Sigmoid colon (tissue), 7 donors: ENCODE measurements at places on chromosomes 7 and 10. TPM values are rescaled to one million over a fixed set of nuclear protein-coding genes. Genes with fewer than 3 reads are reported as not detected.

The NEUROD6 gene
- not detected for total RNA-seq

The PTN gene
- total RNA-seq = 31.0 TPM

The IKZF1 gene
- total RNA-seq = 5.5 TPM

DNA sequence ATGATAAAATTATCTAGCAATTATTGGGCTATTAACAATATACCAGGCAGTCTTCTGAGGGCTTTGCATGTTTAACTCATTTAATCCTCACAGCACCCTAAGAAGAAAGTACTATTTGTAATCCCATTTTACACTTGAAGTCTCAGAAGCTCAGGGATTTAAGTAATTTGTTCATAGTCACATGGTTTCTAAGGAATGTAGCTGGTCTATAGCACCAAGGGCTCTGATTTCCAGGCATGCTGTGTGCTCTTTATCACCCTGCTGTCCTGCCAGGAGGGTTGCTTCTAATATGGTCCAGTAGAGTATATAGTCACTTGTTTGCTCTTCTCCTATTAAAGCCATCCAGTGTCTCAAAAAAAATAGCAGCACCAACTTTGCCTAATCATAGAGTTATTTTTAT is 417.2 kb downstream of the PLXDC2 start:
- DNase-seq = no peak

DNA sequence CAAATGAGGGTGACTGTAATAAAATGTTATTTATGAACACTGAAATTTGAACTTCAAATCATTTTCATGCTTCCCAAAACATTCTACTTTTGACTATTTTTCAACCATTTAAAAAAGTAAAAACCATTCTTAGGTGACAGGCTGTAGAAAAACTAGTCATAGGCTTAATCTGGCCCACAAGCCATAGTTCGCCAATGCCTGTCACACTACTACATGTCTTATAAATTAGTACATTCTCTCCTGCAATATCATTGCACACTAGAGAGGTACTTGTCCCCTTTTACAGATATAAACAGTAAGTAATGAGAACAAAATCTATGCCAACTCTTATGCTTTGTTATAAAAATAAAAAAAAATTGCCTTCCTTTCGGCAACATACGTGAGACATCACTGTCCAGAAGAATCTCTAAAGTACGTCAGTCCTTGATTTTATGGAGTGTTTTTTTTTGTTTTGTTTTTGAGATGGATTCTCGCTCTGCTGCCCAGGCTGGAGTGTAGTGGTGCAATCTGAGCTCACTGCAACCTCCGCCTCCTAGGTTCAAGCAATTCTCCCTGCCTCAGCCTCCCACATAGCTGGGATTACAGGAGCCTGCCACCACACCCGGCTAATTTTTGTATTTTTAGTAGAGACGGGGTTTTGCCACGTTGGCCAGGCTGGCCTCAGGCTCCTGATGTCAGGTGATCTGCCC is 23.2 kb downstream of the UPF2 start:
- peak; percentile 75 for DNase-seq

DNA sequence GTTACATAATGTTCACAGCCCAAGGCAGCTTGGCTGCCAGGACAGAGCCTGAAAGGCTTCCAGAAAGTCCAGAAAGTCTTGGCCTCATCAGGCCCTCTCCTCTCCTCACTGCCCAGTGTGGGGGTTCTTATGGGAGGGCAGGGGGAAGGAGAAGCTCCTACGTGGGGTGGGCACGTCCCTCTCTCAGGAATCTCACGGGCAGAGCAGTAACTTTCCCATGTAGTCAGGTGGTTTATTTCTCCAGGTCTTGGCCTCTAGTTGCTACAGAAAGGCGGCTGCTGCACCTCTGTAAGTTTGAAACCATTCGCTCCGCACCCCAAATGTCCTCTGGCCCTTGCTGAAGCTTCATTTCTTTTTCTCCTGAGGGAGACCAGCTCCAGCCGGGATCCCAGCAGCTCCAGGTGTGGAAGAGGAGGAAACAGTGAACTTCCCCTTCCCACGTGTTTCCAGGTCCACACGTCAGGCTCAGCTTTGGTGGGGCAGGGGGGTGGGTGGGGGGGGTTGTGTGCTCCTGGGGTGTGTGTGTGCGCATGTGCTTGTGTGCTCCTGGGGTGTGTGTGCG is 320.3 kb downstream of the WDR37 start:
- no peak for DNase-seq

GRCh38 chr10:10330418-10330817 is 687.3 kb upstream of the CELF2 start:
- DNase-seq = no peak

DNA sequence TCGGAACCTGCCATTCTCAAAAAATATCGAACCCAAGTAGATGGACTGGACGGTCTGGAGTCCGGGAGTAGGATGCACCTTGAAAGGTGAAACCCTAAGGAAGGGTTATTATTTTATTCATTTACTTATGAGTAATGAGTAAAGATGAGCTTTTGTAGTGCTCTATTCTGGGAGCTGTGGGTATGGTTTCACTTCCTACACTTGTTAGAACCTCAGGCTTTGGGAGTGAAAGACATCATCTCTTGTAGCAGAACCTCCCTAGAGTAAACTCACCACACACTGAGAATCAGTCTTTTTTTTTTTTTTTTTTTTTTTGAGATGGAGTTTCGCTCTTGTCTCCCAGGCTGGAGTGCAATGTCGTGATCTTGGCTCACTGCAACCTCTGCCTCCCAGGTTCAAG is 389.4 kb upstream of the AUTS2 start:
- DNase-seq = no peak

GRCh38 chr10:91200314-91201212 is 19.9 kb upstream of the PCGF5 start:
- DNase-seq = no peak

DNA sequence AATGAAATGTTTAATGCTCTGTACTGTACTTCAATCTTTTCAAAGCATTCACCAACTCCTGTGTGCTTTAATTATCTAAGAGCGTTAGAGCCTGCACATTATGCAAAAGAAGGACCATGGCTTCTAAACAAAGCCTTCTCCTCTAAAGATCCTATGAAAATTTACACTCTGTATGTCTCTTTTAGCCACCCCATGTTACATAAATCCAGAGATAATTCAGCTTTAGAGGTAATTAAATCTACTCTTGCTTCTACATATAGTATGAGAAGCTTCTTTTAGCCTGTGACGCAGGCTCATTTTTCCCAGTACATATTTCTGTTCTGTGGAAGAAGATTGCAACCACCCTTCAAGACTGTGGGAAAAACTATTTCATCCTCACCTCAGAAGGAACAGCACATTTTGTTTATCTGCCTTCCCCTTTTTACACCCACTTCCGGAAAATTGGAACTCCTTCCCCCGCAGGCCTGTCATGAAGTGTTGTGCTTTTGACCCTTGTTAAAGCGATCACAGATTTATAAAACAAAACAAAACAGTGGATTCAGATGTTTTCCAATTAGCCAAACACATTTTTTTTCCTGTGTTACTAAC is 8.1 kb upstream of the TAS2R16 start:
- no peak for DNase-seq
